ENCODE measurements at places on chromosomes 11 and 22. TPM values are rescaled to one million over a fixed set of nuclear protein-coding genes. Genes with fewer than 3 reads are reported as not detected.
A peak's percentile ranks its signal among the peaks of the same experiment; 100 is the strongest.

CDC42EP2 gene
- 1.2 TPM for total RNA-seq

LMF2 gene
- 27.8 TPM for total RNA-seq

KCNE3 gene
- total RNA-seq = not detected

DNA sequence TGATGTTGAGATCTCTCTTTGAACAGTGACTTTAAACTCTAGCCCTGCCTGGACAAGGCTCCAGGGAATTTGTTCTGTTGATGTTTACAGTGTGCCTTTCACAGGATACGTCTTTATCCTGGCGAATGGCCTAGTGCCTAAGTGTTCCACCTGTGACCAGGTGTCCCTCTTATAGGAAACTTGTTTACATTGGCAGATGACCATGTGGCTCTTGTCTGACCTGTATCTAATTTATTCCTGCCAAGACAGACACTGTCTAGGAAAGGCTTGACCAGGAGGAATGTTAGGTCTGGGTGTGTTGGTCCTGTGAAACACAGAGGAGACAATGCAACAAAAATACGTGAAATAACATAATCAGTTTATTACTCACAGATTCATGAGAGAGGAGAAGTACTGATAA lies 875.6 kb downstream of the METTL15 start:
- no peak for DNase-seq

GRCh38 chr11:34238966-34239365 lies 118.8 kb downstream of the ABTB2 start:
- no peak for DNase-seq

DNA sequence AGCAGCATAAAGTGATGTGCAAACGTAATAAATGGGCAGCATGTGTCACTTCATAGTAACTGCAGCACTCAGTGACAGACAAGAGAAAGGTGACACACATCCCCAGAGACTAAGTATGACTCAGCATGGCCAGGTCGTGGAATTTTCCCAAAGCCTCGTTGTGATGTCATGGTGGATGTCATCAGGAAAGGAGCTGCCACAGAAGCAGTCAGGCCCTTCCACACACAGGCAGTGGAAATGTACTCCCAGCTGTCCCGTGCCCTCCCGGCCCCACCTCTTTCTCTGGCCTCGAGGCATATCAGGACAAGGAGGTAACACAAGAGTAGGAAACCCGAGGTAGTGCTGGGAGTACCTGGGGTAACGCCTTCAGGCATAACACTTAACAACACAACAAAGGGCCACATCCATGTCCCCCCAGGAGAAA lies 8.1 kb downstream of the PC start:
- peak; percentile 49 for DNase-seq

GRCh38 chr11:74739546-74740270 lies 8.5 kb upstream of the CHRDL2 start:
- DNase-seq = peak; percentile 90

- DNase-seq = no peak
Measured at GRCh38 chr22:31973739-31974138, 29.4 kb downstream of the YWHAH start.

DNA sequence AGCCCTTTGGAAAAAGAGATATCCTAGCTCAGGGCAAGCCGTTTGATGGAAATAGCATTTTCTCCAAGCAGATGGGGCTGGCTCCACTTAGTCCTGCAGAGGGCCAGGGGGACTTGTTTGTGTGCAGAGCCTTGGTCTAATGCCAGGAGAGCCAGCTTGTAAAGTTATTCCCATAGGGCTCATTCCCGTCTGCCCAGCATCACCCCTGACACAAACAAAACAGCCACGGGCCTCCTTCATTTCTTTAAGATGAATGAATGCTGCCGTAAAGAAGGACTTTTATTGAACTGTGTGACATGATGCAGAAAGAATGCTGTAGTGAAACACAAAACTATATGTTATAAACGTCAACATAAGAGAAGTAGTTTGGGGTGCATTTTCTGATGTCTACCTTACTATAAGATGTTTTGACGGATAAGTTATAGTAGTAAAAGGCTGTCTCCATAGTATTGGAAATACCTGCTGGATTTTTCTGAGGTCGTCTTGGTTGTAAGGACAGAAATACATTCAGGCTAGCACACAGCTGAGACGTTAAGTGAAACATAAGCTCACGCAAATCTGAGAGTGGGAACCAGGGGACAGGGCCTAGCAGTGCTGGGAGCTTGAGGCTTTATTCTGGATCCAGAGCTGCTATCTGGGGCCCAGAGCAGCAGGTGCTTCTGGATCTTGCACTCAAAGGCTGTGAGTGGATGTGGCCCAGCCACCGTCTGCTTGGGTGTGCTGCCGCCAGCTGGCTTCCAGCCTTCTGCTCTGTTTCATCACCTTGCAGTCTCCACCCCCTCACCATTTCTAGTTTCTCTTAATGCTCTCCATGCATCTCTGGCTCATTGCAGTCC lies 53.3 kb downstream of the NCAM1 start:
- peak; percentile 2 for DNase-seq

DNA sequence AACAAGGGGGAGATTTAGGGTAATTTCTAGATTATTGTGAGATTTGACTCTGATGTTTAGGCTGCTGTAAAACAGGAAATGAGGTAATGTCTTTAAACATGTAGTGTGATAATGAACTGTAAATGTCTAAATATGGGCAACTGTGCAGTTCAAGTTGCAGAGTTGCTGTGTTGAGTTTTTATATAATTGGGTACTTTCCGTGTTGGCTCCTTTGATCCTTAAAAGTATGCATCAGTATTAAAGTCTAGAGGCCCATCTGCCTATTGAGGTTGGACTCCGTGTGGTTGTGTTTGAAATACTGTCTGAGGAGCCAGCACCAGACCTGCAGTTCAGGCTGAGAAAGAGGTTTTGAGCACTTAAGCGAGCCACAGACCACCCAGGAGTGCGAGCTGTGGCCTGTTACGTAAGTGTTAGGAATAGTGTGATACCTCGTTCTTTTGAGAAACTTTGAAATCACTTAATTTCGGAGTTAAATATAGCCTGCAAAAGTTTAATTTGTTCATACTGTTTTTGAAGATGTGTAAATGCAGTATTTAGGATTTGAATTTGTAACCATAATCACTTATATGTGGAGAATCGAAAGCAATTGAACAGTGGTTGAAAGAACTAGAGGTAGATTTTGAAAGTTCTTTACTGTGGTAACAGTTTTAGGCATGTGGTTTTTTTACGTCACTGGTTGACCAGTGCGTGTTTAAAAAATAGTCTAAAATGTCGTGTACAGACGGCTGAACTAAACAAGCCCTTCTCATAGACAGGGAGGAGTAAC lies 9.0 kb downstream of the FAM118A start:
- DNase-seq = no peak

DNA sequence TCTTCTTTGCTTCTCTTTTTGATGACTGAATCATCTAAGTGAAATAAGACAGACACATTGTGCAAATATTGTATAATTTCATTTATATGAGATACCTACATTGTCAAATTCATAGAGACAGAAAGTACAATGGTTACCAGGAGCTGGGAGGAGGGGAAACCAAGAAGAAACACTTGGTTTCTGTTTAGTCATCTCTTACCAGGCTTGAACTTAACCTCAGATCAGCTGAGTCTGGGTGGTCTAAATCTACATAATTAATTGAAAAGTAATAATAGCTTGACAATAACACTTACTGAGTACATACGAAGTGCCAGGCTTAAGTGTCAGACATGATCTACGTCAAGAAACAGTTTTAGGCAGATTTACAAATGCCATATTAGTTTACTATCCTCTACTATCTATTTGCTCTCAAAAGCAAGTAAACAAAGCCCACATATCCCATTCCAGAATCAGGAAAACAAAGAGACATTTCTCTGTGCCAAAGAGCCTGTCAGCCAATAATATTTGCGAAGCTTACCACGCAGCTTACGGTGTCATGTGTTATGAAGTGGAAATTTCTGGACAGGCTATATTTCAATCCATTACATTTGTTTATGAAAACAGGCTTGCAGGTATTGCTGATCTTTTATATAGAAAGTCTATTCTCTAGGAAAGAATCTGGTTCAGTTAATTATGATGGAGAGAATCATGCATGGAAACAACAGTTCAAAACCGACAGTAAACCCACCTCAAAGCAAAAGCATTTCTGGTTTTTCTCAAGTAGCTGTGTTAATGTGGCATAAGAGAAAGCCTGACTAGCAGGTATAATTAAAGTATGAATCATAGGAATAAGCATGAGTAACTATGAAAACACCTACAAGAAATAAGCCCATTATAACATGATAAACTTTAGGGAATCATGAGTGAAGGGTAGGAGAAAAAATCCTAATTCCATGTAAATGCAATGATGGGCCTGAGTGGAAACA lies 2.7 kb upstream of the ARHGAP42 start:
- DNase-seq = peak; percentile 57

Measured in SK-MEL-5 (cell line).